Effector CD4-positive, alpha-beta T cell (primary cell): ENCODE measurements at places on chromosomes 7 and 10.

DNA sequence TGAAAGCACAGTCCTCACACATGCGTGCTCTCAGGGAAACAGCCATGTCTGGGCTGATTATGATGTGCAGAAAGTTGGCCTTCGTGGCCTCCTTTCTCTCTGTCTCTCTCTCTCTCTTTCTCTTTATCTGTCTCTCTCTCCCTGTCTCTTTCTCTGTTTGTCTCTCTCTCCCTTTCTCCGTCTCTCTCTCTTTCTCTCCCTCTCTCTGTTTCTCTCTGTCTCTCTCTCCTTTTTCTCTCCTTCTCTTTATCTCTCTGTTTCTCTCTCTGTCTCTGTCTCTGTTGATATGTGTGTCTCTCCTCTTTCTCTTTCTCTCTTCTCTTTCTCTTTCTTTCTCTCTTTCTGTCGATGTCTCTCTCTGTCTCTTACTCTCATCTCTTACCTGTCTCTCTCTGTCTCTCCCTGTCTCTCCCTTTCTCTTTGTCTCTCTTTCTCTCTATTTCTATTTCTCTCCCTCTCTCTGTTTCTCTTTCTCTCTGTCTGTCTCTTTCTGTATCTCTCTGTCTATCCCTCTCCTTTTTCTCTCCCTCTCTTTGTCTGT, 105.4 kb upstream of the MPP7 start:
- DNase-seq: no peak

DNA sequence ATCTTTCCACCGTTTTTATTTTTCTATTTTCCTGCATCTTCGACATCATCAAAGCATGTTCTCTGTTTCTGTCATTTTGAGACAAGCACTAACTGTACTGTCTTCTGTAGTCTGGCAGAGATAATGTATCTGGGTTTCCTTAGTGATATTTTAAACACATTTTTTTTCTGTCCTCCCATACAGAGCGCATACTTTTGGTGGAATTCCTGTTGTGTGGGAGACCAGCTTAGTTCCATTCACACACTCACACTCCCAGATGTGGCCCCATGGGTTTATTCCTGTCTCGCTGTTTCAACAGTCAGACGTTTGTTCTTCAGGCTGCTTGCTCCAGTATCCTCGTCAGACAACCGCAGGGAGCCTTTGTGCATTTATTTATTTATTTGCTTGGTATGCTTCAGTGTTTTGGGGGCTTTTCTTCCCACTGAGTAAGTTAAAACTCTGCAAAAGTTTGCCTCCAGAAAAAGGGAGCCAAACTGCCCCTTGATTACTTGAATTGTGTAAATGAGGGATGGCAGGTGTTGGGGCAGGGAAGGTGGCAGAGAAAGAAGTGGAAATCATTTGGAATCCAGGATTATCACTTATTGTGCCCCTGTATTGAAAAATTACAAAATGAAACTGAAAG, 456.8 kb upstream of the KLF6 start:
- DNase-seq: no peak

DNA sequence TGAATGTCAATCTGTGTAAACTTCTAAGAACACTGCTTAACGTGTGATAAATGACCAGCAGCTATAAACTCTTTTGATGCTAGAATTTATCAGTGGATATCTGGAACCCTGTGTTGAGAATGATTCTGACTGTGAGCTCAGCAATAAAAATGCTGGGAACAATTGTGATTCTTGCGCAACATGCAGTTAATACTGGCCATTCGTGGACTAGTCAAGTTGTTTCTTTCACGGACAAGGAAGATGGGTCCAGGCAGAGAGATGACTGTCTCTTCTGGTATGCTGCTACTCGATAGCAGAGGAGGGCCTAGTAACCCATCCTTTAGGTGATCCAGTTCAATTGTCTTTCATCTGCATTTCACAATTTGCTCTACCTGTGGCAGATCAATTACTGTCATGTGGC, 394.8 kb upstream of the IGFBP3 start:
- no peak for DNase-seq

DNA sequence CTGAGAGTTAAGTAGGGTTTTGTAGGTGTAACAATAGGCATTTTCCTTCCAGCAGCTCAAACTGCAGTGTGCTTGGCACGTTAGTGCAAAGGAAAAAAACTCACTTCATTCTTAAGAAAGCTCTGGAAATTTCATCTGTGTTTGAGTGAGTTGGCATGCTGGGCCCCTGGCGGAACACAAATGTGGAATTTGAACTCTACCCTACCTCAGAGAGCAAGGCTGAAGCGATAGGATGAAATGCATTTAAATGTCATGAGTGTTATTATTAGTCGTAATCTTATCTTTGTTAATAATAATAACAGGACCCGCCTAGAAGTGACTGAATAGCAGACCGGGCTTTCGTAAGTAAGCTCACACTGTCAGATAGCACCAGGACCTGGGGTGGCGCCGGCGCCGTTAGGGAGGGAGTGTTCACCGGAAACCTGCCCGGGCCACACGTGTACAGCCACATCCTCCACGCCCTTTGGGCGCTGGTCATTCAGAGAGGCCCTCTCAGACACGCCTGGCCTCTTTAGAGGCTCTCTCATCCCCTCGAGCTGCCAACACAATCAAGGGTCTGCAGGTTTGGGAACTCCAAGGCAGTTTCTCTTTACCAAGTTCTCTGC, 63.5 kb downstream of the GRK5 start:
- DNase-seq: peak; percentile 39

DNA sequence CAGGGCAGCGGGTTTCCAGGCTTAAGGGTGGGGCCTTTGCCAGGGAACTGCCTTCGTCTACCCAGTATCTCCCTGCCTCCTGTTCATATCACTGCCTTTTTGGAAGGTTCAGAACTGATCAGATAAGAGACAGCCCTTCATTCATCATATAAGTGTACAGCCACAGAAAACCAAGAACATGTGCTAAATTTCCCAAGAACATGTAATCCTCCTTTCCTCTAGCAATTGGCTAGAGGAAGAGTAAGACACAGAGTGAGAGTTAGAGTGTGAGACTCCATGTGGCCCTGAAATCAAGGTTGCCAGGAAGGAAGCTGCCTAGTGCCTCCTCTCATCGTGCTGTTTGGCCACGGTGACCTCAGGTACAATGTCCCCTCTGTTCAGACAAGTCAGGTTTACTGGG, 770.9 kb downstream of the TNS3 start:
- DNase-seq: no peak

DNA sequence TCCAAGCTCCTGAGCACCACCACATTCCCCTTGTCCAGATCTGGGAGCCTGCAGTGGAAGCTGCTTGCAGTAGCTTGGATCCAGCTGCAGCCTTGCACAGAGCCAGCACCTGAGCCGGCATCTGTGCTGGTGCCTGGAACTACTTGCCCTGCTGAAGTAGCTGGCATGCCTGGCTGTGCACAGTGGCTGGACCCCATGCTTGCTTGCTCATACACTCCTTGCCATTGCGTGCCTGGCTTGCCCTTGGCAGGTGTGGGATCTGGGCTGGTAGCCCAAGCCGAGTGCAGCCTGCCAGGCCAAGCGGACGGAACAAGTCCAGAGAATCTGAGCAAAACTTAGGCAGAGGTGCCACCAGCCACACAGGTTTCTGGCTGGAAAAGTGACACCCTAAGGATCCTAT, 759.9 kb downstream of the IPMK start:
- no peak for DNase-seq

DNA sequence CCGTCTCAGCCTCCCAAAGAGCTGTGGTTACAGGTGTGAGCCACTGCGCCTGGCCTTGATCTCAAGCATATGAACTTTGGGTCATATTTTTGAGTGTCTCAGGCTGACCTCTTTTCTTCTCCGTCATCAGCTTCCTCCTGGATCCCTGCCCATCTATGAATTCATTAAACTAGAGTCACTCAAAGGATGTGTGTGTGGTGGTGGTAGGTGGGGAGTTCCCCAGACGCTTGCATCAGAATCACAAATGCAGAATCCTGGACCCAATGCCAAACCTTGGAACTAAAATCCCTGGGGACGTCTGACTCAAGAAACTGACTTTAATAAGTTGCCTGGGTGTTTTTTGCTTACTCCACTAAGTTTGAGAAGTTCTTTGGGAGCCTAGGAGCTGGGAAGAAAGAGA, 6.7 kb upstream of the CREB5 start:
- DNase-seq: no peak

- DNase-seq: no peak
These were observed 13.1 kb downstream of the FZD9 start for GRCh38 chr7:73446682-73447081.

- DNase-seq: no peak
These were observed 229.9 kb downstream of the RPS24 start for GRCh38 chr10:78263521-78263988.

DNA sequence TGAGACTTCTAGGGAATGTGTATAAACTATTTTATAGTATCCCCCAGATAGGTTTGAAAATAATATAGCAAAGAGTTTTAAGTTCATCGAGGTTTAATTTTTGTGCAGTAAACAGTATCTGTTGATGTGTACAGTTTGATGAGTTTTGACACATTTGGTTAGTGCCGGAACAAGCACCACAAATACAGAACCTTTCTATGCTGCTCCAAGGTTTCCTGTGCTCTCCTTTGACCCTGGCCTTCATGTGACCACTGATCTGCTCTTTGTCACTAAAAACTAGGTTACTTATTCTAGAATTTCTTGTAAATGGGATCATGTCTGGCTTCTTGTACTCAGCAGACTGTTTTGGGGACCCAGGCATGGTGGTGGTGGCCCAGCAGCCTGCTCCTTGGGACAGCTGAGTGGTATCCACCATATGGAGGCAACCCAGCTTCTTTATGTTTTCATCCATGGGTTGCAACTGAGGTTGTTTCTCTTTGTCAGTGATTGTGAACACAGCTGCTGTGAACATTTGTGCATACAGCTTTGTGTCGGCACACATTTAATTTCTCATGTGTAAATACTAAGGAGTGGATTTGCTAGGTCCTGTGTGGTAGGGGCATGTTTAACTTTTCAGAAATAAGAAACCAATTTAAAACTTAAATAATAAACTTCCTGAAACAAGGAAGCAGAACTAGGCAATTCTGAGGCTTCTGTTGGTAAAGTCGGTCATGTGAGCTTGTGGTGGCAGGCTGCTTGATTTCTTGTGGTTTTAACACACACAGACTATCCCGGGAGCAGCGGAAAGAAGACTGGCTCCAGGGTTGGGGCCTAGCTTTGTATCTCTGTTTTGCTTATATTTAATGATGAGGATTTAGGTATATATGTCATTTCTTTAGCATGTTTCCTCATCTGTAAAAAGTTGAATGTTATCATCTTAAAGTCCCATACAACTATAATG, 219.4 kb downstream of the ABCA13 start:
- no peak for DNase-seq

- peak; percentile 66 for DNase-seq
These were observed 25.8 kb downstream of the TES start for GRCh38 chr7:116236020-116236630.

DNA sequence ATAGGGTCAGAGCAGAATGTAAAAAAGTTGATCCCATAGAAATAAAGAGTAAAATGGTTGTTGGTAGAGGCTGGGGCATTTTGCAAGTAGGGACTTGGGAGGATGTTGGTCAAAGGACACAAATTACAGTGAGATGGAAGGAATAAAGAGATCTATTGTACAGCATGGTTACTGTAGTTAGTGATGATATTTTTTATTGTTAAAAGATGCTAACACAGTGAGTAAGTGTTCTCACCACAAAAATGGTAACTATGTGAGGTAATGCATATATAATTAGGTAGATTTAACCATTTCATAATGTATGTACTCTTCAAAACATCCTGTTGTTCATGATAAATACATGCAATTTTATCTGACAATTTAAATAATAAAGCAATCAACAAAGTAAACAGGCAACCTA, 280.7 kb upstream of the MAGI2 start:
- DNase-seq: no peak

DNA sequence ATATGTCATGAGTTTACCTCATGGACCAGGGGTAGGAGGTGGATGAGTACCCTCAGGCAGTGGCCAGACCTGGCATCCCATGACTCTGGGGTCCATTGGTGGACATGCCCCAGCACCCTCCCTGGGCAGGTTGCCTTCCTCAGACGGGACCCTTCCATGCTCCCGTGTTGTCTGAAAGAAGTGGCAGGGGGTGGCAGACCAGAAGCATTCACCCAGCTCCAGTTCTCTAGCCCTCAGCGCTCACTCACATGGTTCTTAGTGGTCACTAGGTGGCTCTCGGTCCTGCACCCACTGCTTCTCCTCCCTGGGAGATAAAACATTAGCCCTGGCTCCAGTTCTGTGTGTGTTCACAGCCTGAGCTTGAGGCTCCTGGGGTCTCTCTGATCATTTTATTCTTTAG, 6.0 kb downstream of the RBP3 start:
- no peak for DNase-seq

DNA sequence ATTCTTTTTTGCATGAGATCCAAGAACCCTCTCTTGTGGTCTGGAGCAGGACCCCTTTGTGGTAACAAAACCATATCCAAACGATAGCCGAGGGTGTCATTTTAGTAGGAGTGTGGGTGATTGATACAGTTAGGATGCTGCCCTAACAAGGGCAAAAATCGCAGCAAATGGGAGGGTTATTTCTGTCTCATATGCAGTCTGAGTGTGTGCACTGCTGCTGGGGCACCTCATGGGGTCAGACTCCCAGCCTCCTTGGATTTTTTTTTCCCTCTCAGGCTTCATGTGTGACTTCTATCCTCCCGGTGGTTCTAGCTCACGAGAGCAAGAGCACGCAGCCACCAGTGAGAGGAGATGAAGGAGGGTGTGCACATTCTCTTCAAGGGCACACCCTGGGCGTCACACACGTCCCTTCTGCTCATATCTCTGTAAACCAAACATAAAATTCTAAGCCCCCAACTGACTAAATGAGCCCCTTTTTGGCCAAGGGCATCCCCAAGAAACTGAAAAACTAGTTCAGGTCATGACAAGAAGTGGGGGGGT, 28.6 kb upstream of the IL15RA start:
- DNase-seq: no peak

DNA sequence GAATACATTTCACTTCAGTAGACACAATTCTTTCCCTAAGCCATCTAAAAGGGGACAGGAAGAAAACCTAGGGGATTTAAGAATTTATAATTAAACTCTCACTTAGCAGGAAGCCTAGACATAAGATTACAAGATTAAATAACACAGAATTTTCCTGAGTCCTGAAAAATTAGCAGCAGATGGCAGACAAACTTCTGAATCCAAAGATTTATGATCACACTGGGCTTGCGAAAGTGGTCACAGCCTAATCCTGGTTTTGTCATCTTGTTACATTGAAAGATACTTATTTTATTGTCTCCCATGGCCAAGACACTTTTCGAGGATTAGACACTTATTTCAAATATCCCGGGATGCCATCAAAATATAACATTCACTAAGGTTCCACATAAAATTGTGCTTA, 2.9 kb downstream of the ERLIN1 start:
- DNase-seq: no peak

DNA sequence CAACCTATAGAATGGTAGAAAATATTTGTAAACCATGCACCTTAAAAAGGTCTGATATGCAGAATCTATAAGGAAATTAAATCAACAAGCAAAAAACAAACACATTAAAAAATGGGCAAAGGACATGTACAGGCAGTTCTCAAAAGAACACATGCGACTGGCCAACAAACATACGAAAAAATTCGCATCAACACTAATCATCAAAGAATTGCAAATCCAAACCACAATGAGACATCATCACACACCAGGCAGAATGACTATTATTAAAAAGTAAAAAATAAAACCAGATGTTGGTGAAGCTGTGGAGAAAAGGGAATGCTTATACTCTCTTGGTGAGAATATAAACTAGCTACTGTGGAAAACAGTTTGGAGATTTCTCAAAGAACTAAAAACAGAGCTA, 33.2 kb downstream of the TMEM229A start:
- DNase-seq: no peak

GRCh38 chr10:105073999-105074398, 432.9 kb downstream of the SORCS3 start:
- no peak for DNase-seq

- no peak for DNase-seq
These were observed 37.2 kb downstream of the EXOC4 start for GRCh38 chr7:133290041-133290440.
